ENCODE measurements at places on chromosomes 12 and 14.

- DNase-seq, result no peak
These were observed 10.0 kb upstream of the GPR68 start for GRCh38 chr14:91254461-91254860.

DNA sequence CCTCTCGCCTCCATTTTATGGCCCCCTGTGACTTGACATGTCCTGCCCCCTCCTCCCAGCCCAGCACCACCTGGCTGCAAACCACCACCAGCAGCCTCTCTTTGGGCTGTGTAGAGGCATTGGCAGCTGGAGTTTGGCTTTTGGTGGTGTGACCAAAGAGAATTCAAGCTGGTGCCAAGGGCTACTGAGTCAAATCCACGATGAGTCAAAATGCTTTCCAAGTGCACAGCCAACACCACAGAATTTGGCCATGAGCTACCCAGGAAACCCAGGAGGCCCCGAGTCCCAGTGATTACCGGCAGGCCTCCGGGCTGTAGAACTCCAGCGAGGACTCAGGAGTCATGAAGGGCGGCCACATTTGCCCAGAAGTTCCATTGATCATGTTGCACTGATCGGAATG is 53.8 kb downstream of the SCARB1 start:
- no peak for DNase-seq

DNA sequence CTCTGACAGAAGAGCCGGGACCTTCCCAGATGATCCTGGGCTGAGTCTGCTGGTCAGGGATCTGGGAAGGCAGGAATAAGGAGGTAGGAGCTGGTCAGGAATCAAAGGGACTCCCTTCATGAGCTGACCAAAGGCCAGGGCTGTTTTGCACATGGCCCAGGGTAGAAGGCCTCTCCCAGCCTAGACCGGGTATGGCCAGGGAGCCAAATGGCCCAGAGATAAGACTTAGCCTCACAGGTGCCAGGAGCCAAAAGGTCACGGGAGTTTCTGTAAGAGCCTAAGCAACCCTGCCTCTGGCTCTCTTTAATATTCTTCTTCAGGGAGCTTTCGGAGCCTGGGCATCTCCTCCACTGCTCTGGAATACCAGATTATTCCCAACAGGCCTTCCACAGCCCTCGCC is 191.3 kb upstream of the PWP1 start:
- DNase-seq, result no peak

GRCh38 chr14:74176400-74176793 is 62.9 kb upstream of the VSX2 start:
- no peak for DNase-seq

GRCh38 chr14:84850595-84850994 is 679.3 kb upstream of the FLRT2 start:
- DNase-seq, result no peak

DNA sequence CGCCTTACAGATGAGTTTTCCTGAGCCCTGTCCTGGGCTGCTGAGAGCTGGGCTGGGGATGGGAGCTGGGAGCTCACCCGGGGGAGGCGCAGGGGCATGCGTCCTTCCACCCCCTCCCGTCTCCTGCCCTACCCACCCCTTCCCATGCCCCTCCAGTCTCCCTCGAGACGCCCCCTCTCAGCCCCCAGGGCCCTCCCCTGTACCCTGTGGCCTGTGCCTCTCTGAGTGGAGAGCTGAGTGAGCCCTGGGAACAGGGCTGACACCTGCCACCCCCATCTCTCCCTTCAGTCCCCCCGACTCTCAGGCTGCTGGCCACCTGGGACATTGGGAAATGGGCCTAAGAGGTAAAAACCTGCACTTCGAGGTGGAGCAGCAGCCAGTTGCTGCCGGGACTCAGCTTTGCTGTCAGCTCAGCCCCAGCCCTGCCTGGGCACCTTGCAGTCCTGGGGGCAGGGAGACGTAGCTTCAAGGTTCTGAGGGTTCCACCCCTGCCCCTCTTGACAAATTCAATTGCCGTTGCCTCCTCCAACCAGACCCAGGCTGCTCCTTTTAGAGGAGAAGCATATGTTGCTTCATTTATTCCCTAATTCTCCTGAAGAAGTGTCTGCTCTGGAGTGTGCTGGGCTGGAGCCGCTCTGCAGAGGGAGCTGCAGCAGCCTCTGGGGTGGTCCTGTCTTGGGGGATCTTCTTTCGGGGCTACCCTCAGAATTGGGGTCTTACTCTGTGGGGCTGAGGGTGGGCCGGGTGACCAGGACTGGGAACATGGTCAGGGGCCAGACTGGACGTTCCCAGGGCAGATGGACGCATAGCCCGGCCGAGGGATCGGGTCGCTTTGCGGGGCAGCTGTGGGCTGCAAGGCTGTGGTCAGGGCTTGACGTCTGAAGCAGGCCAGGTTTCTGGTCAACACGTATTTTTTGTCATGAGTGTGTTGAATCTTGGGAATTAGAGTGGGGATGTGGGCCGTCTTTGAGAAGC is 141.4 kb downstream of the ADGRD1 start:
- DNase-seq, result peak; percentile 28

DNA sequence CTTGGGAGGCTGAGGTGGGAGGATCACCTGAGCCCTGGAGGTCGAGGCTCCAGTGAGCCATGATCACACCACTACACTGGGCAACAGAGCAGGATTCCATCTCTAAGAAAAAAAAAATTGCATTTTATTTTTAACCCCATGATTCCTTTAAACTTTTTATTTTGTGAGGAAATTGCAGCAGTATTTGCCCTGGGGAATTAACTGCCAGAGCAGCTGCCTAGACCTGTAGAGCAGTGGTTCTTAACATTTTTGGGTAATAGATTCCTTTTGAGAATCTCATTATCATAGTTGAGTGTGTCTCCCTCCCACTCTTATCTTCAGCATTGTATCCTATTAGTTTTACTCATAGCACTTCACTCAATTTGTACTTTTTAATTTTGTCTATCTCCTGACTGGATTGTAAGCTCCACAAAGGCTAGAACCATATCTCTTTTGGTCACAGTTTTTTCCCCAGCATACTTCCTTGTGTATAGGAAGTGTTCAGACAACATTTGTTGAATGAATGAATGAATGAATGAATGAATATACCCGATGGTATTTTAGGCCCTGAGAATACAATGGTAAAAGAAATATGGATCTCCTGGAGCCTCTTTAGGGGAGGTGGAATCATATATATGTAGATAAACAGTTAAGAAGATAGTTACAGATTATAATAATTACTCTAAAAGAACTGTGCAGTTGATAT is 40.6 kb downstream of the BRMS1L start:
- no peak for DNase-seq

GRCh38 chr14:24605435-24606190 is 3.9 kb downstream of the GZMH start:
- DNase-seq, result no peak

DNA sequence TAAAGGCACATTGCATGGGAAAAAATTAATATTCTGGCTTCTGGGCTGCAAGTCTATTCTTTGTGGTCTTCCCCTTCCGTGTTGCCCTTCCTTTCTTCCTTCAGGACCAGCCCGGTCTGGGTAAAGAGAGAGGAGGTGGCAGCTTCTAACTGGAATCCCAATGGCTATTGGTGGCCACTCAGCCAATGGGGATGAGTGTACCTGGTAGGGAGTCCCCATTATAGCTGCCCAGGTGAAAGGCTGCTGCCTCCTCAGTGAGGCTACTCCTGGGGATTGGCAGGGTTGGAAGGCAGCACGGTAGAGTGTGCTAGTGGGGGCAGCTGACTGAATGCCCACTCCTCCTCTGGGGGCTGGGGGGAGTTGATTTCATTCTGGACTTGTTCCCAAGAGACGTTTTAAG is 112.6 kb downstream of the RBM19 start:
- no peak for DNase-seq

DNA sequence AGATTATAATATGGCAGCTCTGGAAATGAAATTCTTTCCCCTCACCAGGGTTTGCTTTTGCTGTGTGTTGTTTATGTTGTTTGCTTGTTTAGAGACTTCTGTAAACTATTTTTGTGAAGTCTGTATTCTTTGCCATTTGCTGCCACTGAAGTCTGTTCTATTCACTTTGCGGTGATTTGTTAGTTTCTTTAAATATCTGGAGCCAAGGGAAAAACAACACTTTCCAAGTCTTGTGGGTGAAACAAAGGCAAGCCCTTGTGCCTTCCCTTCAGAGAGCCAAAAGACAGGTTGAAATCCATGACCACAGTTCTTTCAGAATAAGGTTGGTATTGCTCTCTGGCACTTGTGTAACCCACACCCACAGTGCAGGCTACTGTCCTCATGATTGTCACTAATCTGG is 59.5 kb upstream of the RNU6-7 start:
- DNase-seq, result no peak

DNA sequence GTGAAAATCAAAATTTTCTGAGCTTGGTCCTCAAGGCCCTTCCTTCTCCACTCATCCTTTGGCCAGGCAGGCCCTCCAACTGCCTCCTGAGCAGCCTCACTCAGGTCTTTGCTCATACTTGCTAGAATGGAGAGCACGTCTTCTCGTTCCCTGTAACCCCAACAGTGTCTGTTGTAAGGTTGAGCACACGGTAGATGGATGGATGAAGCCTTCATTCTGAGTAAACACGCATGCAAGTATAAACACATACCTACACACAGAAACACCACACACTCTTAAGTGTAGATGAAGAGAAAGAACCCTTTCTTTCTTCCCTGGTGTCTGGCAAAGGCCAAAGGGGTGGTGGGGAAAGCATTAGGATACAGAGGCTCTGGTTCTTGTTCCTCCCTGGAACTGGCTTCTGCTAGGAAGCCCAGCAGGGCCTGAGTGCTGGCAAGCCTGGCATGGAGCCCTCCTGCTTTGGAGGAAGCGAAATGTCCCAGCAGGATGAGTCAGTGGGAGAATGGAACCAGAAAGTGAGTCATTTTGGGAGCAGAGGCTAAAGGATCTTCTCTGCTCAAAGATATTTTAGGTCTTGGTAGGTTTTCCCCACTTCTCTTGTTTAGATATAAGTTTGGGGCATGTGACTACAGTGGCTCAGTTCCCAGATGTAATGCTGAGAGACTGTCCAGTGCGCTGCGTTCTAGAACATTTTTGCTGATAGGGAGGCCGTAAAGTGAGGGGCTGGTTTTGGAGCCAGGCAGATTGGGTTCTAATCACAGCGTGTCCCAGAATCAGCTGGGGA is 127.4 kb downstream of the CACNA1C start:
- DNase-seq, result peak; percentile 42

- DNase-seq, result no peak
These were observed 26.4 kb downstream of the FBRSL1 start for GRCh38 chr12:132516095-132517012.

DNA sequence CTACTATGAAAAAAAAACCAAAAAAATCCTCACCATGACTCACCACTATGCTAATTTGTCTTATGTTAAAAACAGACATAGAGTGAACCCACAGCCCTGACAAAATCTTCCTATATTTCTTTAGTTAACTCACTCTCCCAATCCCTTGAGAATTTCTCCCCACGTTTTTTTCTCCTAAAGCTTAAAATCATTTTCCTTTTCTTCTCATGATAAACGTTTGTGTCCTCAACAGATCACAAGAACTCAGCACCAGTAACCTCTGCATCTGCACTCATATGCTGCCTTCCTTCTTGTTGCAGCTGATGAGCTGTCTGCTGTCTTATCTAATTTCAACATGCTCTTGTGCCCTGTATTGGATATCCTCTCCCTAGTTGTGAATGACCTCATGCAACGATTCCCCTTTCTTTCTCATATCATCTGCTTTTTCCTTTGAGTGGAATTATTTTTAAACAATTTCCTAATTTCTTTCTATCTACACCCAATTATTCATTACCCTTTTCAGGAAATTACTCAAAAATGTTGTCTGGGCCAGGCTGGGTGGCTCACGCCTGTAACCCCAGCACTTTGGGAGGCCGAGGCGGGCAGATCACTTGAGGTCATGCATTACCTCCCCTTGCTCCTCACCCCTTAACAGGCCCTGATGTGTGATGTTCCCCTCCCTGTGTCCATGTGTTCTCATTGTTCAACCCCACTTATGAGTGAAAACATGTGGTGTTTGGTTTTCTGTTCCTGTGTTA is 427.5 kb upstream of the MGAT4C start:
- DNase-seq, result no peak

DNA sequence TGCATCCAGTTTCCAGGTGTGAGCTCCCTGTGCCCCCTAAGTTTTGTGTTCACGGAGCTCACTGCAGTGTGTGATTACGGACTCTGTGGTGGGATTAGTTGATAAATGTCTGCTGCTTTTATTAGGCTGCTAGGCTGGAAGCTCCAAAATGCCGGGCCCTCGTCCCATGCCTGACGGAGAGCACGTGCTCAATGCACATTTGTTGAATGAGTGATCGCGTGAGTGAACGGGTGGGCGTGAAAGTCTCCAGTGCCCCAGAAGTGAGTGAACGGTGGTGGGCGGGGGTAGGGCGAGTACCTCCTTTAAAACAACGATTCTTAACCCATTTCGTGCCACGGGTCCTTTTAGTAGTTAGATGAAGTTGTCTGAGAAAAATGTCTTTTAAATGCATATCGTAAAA is 175.5 kb downstream of the AACS start:
- no peak for DNase-seq

- DNase-seq, result no peak
These were observed 35.1 kb downstream of the PPP2R5E start for GRCh38 chr14:63508033-63508432.

DNA sequence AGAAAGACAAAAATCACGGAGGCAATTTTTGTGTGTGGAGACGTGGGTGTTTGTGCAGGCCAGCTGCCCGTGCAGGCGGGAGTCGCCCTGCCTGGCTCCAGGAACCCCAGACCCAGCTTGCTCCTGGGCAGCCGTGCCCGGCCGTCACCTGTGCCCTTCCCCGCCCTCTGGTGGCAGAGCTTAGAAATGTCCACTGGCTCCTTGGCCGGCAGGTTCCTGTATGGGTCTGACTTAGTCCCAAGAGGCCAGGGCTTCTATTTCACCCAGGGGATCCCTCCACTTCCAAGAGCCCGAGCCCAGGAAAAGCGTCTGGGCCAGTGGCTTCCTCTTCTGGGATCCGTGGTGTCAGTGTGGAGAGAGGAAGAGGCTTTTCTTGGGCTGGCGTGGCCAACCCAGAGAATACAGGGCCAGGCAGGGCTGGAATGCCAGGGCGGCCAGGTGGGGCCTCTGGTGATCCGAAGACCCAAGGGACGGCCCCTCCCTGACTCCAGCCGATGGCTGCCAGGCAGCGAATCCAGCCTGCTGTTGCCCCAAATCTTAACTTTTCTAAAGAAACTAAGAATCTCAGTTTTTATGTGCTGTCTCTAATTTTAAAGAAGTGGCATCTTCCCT is 120.9 kb downstream of the TMEM132C start:
- DNase-seq, result peak; percentile 54
